ENCODE measurements at places on chromosomes 6 and 20. TPM values are rescaled to one million over a fixed set of nuclear protein-coding genes. Genes with fewer than 3 reads are reported as not detected.

Gene RIPOR3
- total RNA-seq = not detected

Gene IMPG1
- total RNA-seq = not detected

Gene NKAPL
- total RNA-seq = not detected

Gene PDE7B
- not detected for total RNA-seq

Gene WFDC5
- total RNA-seq = not detected

Gene TBC1D32
- 5.4 TPM for total RNA-seq

GRCh38 chr6:16468991-16469615 lies 230.7 kb downstream of the GMPR start:
- DNase-seq = no peak

- no peak for DNase-seq
Measured at GRCh38 chr20:23497536-23497935, 6.6 kb downstream of the CST8 start.

GRCh38 chr20:34237942-34238341 lies 3.3 kb upstream of the ASIP start:
- no peak for DNase-seq

DNA sequence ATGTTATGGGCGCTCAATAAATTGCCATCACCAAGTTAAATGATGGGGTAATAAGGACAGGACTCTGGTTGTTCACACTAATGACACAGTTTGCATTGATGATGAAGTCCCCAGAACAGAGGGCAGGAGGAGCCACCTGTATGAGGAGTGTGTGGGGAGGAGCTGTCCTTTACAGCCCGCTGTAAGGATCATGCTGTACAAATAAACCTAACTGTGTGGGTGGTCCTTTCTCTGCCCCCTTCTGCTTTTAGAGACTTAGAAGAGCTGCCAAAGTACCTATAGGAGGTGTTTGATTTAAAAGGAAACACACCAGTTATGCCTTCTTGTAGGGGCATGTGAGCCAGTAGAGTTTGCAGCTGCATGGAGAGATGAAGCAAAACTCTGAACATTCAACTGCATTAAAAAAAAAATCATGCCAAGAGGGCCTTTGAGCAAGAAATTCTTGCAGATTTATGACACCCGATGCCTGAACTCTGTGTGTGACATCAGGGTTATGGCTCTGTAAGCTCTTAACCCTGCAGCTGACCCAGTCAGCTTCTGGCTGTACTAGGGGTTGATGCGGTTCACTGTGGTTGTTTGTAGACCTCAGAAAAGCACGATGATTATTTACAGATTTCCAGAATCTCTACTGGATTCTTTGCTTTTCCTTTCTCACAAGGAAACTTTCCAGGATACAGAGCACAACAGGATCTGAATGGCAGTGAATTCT lies 67.4 kb downstream of the UST start:
- DNase-seq = no peak

DNA sequence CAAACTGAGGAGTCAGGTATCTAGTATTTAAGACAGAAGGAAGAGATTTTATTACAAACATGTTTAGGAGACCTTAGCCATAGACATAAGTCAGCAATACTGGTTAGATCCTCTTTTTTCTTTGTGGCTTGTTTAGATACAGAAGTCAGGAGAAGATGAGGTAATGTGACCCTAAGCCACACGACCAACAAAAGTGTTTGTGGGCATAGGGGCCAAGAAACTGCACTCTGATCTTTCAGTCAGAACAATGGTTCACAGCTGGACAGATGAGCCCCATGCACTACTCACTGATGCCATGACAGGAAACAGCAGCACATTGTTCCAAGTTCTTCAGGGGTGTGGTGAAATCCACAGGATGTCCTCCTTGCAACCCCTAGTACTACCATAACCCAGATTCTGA lies 238.5 kb upstream of the RAB32 start:
- DNase-seq = no peak
